ENCODE measurements at places on chromosomes 11 and 22.

- DNase-seq: no peak
Measured at GRCh38 chr22:37750596-37751162, 53.8 kb downstream of the TRIOBP start.

DNA sequence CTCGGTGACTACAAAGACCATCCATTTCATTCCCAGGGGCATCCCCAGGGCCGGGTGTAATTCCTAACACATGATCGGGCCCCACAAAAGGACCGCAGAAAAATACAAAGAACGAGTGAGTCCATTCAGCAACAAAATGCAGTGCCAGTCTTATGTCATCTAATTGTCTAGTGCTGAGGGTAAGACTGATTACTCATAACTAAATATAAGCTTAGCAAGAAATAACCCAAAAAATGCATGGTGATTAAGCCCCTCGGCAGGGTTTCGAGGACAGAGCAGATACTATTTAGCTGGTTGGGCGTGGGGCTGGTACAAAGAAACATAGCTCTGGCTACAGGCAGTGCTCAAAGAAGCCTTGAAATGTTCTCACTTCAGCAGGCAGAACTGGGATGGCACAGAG is 1078.9 kb downstream of the OPCML start:
- peak; percentile 10 for DNase-seq

DNA sequence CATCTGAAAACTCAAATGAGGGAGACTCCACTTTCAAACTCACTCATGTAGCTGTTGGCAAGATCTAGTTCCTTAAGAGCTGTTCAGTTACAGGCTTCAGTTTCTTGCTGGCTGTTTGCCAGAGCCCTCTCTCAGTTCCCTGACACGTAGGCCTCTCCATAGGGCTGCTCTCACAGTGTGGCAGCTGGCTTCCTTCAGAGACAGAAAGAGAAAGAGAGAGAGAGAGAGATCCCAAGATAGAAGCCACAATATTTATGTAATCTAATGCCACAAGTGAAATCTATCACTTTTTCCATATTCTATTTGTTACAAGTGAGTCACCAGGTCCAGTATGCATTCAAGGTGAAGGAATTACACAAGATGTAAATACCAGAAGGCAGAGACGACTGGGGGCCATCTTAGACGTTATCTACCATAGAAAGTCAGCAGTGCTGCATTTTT is 168.8 kb downstream of the RCN1 start:
- no peak for DNase-seq

DNA sequence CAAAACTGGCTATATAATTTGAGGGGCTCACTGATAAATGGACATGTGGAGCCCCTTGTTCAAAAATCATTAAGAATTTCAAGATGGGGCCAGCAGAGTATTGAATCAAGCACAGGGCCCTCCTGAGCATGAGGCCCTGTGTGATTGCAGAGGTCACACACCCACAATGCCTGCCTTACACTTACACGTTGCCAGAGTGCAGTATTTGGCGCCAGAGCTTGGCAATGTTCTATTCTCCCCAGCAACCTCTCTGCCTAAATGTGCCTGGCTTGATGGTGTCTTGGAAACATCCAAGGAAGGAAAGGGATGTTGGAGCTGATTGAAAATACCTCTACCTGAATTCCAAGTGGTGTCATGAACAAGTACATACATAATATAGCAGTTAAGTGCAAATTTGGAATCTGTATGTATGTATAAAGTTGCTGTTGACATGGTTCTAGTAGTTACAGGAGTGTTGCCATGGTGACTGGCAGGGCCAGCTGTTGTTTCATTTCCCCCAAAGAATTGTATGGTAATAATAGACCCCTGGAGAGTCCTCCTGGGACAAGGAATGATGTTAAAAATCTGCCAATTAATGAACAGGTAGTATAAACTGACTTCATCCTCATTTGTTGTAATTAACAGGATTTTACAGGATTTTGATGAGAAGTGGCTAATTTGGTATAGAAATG is 205.7 kb upstream of the NAV2 start:
- DNase-seq: no peak

- DNase-seq: no peak
Measured at GRCh38 chr11:64954201-64954600, 17.7 kb downstream of the MAJIN start.

- no peak for DNase-seq
Measured at GRCh38 chr11:115167456-115167855, 336.8 kb downstream of the CADM1 start.

- no peak for DNase-seq
Measured at GRCh38 chr11:119810478-119811232, 81.7 kb upstream of the NECTIN1 start.

DNA sequence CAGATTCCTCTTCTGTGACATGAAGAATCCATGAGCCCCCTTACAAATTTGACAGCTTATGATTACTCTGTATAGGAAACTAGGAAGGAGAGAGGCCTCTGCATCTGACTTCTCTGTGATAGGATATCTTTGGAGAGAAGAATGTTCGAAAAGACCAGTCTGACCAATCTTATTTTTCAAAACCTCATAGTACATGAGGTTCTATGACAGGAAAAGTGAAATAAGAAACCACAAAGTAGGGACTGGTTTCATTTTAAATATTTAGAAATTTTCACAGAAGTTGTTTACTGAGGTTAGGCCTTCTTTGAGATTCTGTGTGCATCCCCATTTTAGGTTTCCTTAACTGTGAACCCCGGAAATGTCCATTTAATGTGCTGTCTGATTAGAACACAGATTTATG is 2.1 kb upstream of the OR4X1 start:
- DNase-seq: no peak

DNA sequence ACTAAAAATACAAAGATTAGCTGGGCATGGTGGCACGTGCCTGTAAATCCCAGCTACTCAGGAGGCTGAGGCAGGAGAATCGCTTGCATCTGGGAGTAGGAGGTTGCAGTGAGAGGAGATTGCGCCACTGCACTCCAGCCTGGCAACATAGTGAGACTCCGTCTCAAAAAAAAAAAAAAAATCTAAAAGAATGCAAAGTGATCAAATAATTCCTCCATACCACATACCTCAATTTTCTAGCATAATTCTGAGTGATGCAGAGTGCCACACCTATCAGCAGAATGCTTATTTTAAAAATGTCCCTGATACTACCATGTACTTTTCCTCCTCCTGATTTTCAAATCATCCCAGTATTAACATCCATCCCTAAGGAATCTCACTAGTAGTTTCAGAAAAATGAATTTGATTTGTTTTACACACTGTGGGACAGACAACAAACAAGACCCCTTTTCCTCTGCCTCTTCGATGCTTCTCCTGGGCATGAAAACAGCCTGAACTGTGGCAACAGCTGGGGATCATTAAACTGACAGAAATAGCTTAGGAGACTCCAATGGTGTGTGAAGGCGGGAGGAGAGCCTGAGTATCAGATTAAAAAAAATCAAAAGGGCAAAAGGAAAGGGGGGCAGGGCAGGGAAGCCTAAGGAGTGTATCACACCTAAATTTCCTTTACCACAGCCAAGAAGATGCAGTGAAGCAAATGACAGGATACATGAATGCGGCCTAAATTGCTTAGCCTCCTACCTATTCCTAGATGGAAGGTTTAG is 114.7 kb downstream of the SGSM3 start:
- no peak for DNase-seq

DNA sequence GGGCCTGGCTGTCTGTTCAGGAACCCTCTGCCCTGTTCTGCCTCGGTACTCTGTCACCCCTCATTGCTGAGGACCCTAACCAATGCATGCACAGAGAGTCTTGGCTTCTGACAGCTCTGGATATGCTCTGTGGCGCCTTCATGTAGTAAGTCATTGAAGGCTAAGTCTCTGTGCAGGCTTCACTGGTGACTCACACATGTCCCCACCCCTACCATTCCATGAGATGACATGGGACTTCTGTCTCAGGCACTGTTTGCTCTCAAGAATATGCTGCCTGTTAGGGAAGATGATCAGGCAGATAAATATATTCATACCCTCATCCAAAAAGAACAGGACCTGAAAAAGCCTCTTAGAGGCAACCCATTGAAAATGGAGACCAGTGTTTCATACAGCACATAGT is 43.6 kb upstream of the HORMAD2 start:
- DNase-seq: no peak

- DNase-seq: no peak
Measured at GRCh38 chr22:25629613-25630012, 65.1 kb downstream of the GRK3 start.

DNA sequence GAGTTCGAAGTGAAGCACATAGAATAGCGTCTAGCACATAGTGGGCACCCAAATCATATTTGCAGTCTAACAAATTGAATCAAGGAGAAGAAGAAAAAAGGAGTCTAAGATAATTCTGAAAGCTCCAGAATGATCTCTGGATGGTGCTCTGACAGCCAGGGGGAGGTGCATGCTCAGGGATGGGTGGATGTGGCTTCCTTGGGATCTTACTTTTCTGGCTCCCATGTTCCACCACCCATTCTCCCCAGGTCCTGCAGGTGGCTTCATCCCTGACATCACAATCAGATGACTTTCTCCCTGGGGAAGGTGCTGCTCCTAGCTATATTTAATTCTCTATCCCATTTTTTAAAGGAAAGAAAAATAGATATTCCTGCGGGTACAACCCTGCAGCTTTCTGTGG is 381.9 kb downstream of the CADM1 start:
- DNase-seq: no peak

DNA sequence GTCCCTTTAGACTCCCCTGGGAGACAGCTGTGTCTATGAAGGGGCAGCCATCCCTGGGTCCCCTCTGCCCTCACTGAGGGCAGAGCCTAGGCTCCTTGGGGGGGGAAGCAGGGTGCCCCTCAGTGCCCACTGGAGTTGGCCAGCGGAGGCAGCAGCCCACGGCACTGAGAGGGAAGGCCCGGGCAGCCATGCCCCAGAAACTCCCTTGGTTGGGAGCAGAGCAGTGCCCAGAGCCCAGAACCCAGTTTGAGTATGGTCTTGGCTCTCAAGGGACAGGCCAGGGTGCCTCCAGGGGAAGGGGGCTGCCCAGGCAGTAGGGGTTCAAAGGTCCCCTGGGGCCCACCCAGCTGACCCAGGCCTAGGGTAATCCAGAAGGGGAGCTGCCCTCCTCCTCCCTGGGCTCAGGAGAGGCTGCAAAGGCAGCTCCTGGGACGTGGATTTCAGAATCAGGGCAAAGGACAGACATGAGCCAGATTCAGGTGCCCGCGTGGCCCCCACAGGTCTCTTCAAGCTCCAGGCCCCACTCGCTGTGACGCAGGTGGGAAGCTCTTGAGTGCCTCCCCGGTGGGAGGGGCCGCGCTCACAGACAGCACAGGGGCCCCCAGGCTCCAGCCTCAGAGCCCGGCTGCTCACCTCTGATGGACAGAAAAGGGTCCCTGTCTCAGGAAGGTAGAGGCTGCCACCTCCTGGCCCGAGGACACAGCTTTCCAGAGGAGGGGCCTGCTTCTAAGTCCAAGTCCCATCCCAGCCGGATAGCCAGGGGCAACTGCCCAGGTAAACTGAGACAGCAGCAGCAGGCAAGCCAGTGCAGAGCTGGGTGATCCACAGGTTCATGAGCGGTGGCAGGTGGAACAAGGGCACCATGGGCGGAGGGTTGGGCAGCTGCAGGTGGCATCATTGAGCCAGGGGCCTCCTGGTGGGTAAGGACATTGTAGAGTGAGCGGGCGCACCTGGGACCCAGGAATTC is 2.6 kb downstream of the C11orf21 start:
- DNase-seq: peak; percentile 50

GRCh38 chr11:44576656-44577055 is 11.2 kb downstream of the CD82 start:
- DNase-seq: no peak

- no peak for DNase-seq
Measured at GRCh38 chr11:112163875-112164685, at the start of gene IL18. TSS of gene IL18 (minus strand) at chr11:112164094. CDS start at chr11:112155053, 9,041 bp downstream.

DNA sequence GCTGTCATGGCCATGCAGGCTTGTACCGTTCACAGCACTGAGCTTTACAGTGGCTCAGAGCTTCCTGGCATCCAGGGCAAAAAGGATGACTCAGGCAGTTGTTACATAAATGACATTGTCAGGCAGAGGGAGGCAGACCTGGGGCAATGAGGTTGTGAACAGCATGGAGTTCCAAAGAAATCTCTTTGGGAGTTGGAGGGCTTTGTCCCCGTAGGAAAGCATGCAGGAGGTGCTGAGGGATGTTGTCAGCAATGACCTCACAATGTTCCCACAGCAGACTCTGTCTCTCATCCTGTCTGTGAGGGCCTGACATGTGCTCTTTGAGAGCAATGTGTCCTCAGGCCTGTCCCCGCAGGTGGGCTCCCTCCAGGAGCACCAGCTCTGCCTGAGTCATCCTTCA is 25.9 kb upstream of the PDE2A start:
- no peak for DNase-seq

DNA sequence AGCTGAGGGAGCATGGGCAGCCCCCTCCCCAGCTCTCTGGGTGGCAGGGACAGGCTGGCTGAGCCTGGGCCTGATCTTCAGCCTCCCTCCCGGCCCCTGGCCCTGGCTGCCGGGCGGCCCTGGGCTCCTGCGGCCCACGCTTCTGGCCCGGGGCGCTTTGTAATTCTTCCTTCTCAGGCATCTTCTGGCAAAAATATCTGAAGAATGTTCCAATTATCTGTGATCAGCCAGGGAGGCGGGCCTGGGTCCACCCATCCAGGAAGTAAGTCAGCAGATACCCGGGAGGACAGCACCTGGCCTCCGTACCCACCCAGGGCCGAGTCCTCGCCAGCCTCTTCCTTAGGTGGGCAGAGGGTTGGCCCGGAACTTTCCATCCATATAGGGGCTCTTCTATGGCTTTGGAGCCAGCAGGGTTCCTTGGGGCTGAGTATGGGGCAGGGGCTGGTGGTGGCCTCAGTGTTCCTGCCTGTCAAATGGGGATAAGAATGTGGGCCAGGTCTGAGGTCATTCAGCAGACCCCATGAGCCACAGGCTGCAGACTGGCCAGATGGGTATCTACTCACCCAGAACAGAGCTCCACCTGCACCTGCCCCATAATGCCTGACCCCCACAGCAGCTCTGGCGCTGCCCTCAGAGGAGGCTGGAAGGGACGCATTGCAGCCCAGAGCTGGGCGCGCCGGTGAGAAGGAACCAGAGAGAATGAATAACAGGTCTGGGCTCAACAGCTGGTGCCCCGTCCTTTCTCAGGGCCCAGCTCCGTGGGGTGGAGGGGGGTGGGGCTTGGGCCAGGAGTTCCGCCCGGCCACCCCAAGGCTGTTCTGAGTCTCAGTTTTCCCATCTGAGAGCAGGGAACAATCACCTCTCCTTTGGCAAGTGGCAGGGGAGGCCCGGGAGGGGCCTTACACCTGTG is 16.2 kb downstream of the WNT7B start:
- DNase-seq: no peak

GRCh38 chr22:38461057-38461413 is 6.0 kb upstream of the KCNJ4 start:
- DNase-seq: no peak

- DNase-seq: no peak
Measured at GRCh38 chr11:65410936-65411680, 11.5 kb upstream of the NEAT1 start.

Measured in SJSA1 (cell line).